ENCODE measurements at places on chromosomes 7 and 10. TPM values are rescaled to one million over a fixed set of nuclear protein-coding genes. Genes with fewer than 3 reads are reported as not detected.

The SVIL gene
- total RNA-seq, result 12.8 TPM

The FRMPD2 gene
- total RNA-seq, result not detected

The CPVL gene
- 2.1 TPM for total RNA-seq

The LRRN3 gene
- 19.2 TPM for total RNA-seq

The LIPK gene
- total RNA-seq, result not detected

The DOCK4 gene
- 0.35 TPM for total RNA-seq

The PFKFB3 gene
- 69.4 TPM for total RNA-seq

The NDUFA5 gene
- 52.7 TPM for total RNA-seq

The ANKRD30A gene
- not detected for total RNA-seq

The FBXL13 gene
- total RNA-seq, result not detected

The RBM17 gene
- total RNA-seq, result 155 TPM

The MSMB gene
- total RNA-seq, result not detected

The PTF1A gene
- not detected for total RNA-seq

The ITIH2 gene
- total RNA-seq, result not detected

The BRAT1 gene
- total RNA-seq, result 31.1 TPM

The ZNF679 gene
- not detected for total RNA-seq
